Cardiac fibroblast (primary cell): ENCODE measurements at places on chromosomes 4 and X.

DNA sequence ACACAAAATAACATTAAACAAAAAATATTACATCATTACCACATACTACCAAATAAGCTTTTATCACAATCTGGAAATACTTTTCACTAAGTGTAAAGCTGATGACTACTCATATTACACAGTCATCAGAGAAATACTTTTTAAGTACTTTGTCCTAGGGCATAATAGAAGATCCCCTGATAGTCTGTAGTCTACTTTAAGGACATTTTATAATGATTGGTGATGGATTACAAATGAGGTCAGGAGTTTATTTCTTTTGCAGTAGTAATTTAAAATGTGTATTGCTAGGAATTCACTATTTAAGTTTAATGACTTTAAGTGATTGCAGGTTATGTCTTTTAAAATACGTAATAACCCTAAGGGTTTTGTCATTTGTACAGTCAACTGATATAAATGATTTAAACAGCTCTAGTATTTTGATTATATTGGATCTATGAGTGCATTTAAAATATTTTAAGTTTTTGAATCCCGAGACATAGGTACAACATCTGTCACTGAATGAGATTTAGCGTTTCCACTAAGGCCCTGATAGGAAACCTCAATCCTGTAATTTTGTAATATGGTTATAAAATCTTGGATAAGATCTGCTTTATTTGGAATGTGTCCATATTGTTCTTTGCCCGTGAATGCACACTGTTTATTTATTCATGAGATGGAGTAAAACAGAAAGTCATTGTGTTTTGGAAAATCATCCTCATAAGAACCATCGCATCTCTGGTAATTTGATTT is 189.5 kb downstream of the ARAP2 start:
- DNase-seq = no peak

DNA sequence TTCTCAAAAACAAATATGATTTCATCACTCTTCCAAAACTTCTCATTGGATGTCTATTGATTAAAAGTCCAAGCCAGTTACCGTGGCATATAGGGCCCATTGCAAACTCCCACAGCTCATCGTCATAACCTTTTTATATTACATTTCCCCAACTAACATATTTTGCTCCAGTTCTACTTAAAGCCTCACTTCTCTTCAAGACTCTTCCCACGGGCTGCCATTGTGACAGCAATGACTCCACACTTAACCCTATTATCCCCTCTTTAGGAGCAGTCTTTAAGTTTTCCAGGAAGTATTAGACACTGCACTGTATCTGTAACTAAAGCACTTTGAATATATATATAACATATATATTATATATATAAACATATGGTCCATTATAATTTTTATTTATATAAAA is 44.5 kb downstream of the DTHD1 start:
- DNase-seq = no peak

GRCh38 chr4:118935819-118936218 is 47.2 kb downstream of the SYNPO2 start:
- DNase-seq = no peak

- DNase-seq = peak; percentile 8
Measured at GRCh38 chr4:34043131-34043530, 2201.2 kb downstream of the ARAP2 start.

DNA sequence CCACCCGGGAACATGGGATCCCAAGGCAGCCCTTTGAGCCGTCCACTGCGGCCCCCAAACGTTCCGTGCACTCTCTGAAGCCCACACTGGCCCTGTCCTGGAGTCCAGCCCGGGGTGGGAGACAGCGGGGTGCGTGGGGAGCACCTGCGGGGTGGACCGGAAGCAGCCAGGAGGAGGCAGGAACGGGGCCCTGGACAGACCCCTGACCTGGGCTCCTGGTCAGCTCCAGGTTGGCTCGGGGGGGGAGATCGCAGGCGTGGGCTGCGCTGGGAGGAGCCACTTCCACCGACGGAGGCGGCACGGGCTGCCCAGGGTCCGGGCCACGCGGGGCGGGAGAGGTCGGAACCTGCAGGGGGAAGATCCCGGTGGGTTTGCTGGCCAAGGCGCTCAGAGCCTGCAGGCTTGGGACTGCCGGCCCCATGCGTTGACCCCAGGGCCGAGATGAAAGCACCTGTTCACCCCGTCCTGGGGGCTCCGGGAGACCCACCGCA is 5.7 kb upstream of the PLCXD1 start:
- no peak for DNase-seq
